K562 (cell line): ENCODE measurements at places on chromosomes 11 and 22. TPM values are rescaled to one million over a fixed set of nuclear protein-coding genes. Genes with fewer than 3 reads are reported as not detected.

NPTXR gene
- 3.0 and 3.1 TPM in 2 replicates for total RNA-seq

PRPF19 gene
- 193 and 208 TPM in 2 replicates for total RNA-seq

- DNase-seq = no peak
Measured at GRCh38 chr11:22752908-22753310, 76.7 kb downstream of the SVIP start.

OAF gene
- 20.8 and 21.6 TPM in 2 replicates for total RNA-seq

TRIM49B gene
- total RNA-seq = not detected in 2 replicates

PTS gene
- 31.9 and 38.2 TPM in 2 replicates for total RNA-seq

- no peak for DNase-seq
Measured at GRCh38 chr11:34997952-34998528, 81.6 kb downstream of the PDHX start.

- DNase-seq = peak; percentile 51
Measured at GRCh38 chr11:14308114-14308896, 50.7 kb downstream of the RRAS2 start.

- no peak for DNase-seq
Measured at GRCh38 chr11:7609521-7609920, 63.8 kb downstream of the CYB5R2 start.

TSGA10IP gene
- not detected in 2 replicates for total RNA-seq

DNA sequence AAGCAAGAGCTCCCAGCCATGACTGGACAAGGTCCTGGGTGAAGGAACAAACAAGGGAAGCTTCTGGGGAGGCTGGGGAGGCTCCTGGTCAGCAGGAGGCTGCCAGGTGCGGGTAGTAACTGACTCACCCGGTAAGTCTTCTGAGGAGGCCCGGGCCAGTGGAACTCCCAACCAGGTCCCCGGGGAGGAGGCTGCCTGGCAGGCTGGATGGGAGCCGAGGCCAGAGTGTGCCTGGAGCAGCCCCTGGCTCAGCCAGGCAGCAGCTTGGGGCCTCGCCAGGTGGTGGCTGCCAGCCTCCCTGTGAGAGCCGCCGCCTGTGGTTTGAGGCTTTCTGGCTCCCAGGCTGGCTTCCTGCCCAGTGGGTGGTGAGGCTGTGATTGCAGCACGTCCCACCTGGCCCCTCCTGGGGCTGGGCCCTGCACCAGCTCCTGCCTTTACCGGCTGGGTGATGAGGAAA is 46.2 kb downstream of the IGF2 start:
- no peak for DNase-seq

PIH1D2 gene
- 1.3 and 1.5 TPM in 2 replicates for total RNA-seq

DNA sequence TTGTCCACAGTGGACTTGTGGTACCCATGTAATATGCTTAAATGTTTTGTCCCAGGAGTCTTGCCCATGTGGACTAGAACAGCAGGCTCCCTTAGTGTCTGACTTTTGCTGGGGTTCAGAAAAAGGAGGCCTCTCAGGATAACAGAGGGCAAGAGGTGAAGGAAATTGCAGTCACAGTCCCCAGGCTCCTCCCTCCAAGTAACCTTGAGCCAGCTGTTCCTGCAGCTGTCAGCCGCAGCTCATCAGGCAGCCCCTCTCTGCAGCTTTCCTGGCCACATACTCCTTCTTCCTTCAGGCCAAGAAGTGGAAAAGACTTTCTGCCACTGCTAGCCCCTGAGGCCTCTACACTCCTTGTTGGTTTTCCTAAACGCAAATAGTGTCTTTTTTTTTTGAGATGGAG is 6.3 kb upstream of the MYO18B start:
- no peak for DNase-seq

DNA sequence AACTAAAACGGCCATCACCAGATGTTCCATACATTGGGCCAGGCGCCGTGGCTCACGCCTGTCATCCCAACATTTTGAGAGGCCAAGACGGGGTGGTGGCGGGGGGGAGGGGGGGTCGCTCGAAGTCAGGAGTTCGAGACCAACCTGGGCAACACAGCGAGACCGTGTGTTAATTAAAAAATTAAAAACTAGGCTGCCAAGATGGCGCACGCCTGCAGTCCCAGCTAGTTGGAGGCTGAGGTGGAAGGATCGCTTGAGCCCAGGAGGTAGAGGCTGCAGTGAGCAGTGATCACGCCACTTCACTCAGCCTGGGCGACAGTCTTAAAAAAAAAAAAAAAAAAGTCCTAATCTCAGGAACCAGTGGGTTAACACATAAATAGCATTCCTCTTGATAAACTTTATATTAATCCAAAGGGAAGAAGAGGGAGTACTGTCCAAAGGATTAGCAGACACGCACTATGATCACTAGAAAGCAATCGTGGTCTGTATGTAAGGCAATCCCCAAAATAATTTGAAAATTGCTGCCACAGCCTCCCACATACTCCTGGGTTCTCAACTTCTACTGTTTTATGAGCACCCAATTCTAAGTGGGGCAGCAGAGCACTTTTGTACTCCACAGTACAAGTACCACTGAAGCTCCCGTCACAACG is 604 bp downstream of the PUS3 start:
- DNase-seq = peak; percentile 17

- no peak for DNase-seq
Measured at GRCh38 chr11:94128291-94128745, 323 bp upstream of the PANX1 start.

DNA sequence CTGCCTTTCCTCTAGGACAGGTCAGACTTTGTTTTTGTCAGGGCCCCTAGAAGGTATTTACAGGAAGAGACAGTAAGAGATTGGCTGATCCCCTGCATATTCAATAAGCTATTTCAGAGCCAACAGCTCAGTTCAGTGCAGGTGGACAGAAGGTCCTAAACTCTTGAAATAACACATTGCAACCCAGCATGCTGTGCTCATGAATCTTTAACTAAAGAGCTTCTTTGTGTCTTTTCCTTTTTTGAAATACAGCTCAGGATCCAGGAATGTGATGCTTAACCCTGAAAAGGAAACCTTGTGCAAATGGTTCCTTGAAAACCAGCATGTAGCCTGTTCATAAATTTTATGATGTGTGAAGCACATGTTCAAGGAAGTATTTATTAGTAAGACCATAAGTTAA is 43.9 kb downstream of the BBOX1 start:
- no peak for DNase-seq

GRCh38 chr11:795634-796564 is 2.2 kb downstream of the SLC25A22 start:
- peak; percentile 67 for DNase-seq

- no peak for DNase-seq
Measured at GRCh38 chr11:11895672-11896071, 53.9 kb downstream of the USP47 start.

- peak; percentile 24 for DNase-seq
Measured at GRCh38 chr11:72333661-72334060, 89.7 kb upstream of the PHOX2A start.

DNA sequence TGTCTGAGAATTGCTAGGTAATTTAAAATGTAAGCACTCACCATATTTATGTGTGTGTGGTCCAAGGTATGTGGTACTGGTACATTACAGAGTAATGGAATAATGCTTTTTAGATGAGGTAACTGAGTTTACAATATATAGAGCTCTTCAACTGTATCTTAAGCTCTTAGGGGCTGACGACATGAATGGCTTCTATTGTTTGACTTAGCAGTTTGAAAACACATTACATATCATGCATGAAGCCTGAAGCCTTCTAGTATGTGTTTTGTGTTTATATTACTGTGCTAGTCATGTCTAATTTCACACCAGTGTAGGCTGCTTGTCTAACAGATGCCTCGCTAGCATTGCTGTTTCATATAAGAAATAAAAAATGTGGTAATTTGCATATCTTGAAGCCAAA is 37.2 kb downstream of the GAS2 start:
- DNase-seq = no peak

DNA sequence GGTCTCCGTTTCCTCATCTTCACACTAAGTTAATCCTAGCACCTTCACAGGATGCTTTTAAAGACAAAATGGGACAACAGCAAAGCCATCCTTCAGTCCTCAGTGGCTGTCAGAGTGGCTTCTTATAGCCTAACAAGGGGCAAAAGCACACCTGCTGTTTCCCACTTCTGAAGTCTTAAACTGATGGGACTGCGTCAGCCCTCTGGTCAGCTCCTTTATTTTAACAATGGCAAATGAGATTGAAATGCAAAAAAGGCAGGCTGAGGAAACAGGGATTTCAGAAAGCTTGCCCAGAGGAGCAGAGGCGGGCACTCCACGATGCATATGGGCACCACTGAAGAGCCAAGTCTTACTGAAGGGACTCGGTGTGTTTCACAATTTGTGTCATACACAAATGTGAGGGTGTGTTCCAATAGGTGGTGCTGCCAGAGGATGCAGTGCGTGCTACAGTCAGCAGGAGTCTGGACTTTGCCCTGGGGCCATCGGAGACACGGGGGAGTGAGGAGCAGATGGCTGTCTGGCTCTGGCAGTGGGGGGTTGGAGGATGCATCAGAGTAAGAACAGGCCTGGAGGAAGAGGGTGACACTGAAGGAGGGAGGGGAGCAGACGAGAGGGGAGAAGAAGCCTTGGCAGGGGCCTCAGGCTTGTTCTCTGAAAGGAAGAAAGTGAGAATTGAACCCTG is 47.3 kb downstream of the TENM4 start:
- DNase-seq = no peak

ANO3 gene
- 0.07 and 0.13 TPM in 2 replicates for total RNA-seq

DNA sequence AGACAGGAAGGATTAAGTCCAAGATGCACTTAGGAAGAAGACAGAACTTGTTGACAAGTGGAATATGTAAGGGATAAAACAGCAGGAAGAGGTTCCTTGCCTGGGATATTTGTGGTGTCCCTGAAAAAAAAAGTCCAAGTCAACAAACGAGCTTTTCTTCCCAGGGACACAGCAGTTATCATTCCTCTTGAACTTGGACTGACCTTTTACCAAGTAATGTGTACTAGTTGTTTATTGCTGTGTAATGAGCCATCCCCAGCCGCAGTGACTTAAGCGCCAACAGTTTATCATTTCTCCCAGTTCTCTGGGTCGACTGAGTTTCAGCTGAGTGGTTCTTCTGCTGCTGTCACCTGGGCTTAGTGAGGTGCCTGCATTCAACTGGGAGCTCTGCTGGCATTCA is 37.0 kb downstream of the KREMEN1 start:
- peak; percentile 62 for DNase-seq
